ENCODE measurements at places on chromosomes 1 and 21.

DNA sequence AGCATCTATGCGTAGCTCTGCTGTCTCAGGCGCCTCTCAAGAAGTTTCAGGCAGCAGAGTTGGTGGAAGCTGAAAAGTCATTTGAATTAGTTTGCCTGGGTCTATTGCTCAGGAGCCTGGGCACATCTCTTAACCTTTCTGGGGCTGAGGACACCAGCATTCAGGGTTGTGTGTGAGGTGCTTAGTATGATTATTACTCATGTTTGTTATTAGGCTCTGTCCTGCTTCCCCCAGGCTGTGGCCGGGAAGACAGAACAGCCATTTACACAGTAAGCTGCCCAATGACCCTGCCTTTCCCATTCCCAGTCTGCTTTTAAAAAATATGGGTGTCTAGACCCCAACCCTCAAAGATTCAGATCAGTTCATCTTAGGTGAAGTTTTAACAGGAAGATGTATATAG lies 53.9 kb upstream of the CACNA1E start:
- no peak for DNase-seq

GRCh38 chr1:67973051-67973450 lies 77.4 kb downstream of the DIRAS3 start:
- DNase-seq = no peak

- peak; percentile 77 for DNase-seq
Measured at GRCh38 chr1:160567858-160568682, 11.2 kb downstream of the CD84 start.

GRCh38 chr1:36115931-36116330 lies 9.1 kb downstream of the COL8A2 start:
- DNase-seq = no peak

- DNase-seq = no peak
Measured at GRCh38 chr1:212490276-212490675, 57.6 kb downstream of the NENF start.

DNA sequence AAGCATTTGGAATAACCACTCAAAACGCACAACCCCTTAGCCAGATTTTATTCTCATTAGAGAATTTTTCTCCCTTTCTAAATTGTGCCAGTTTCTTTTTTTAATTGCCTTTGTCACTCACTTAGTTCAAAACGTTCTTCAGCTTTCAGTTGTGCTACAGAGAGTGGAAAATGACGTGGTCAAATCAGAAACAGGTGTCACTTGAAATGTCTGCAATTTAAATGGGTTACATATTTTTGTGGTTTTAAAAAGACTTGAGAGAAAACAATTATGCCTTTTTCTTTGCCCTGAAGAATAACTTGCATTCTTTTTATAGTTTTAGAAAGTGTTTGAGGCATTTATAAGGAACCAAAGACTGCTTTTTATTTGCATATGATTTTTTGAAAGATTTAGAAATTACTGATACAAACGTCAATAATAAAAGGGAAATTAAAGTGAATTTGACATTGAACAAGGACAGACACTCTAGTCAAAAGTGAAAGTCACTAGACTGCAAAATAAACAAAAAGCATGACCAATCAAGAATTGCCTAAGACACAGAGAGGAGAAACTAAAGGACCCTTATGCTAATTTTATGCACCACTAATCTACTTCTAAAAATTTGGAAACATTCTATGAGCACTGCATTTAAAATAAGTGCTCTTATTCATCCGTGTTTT lies 191.0 kb downstream of the TPR start:
- DNase-seq = no peak

DNA sequence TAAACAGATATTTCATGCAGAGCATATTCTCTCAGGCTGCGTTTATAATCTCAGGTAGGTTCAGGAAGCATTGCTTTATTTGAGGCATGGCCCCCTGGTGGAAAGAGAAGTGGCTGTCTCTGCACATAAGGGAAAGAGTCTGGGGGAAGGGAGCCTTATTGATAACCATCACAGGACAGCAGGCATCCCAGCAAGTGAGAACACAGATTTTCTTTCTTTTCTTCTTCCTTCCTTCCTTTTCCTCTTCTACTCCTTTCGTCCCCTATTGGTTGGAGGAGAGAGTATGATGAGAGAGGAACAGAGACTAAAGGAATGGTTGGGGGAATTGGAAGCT lies 21.9 kb downstream of the TSNAX start:
- peak; percentile 33 for DNase-seq

DNA sequence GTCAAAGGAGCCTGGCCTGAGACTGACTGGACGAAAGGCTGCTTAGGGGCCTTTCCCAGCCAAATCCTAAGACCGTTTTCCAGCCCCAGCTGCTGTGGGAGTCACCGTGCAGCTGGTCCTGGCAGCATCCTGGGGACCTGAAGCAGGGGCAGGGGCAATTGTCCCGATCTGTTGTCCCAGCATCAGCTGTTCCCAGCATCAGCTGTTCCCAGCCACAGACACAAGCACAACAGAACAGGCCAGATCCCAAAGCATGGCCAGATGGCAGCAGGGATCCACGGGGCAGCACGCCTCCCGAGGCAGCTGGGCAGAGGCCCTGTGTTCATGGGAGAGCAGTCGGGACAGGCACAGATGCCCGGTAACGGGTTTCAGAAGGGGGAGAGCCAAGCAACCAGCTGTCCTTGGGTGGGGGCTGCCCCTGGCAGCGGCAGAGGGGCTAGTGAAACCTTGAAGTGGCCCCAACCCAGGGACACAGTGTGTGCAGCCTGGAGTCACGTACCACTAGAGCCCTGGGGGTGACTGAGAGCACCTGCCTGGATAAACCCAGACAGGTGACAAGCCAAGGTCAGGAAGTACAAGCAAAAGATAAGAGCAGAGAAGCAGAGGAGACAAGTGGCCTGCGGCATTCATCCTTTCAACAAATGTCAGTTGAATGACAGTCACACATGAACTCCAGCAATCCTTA lies 13.3 kb downstream of the CELA2B start:
- DNase-seq = no peak

DNA sequence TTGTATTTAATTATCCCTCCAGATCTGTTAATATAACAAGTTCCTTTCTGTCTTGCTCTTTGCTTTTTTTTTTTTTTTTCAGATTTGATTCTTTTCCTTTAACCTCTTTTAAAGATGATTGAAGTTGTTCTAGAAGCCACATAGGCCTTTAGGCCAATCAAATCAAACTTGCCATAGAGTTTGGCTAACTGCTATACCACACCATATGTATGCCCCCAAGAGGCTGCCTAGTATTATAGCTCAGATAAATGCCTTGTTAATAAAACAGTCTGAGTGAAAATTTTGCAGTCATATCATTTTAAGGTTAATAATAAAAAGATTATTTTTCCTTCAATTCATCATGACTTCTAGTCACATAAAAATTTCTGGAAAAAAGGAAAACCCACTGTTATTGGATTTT lies 696.0 kb upstream of the CHRM3 start:
- DNase-seq = no peak

DNA sequence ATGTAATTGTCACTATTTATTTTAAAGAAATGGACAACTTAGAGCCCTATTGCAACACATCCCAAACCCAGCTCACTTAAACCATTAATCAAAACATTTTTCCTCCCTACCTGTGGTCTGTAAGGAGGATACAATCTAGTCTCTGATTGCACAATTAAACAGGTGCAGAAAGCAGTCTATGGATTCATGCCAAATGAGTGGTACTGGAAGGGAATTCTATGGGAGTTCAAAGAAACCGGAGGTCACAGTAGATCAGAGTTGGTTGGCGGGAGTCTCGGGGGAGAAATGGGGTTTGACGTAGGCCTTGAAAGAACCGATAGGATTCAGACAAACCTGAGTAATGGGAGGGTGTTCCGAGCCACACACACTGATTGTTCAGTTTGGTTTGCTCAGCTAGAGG lies 314.9 kb downstream of the KIF26B start:
- DNase-seq = no peak

DNA sequence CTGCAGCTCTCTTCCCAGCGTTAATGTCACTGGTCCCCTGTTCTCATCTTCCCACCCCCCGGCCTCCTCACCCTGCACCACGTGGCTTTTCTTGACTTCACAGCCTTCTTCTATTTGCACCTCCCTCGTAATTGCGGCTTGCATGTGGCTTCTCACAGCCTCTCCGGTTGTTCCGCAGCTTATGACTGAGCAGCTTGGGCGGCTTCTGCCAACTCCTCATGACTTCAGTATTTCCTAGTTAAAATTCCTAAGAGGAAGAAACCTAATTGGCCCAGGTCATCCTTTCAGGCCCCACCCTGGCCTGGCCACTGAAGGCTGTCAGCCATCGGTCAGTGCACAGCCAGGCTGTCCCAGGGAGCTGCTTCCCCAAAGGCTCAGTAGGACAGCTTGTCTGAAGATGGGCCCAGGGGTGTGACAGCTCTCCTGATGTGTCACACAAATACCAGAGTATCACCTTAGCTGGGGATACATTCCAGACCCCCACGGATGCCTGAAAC lies 8.6 kb upstream of the RERE start:
- no peak for DNase-seq

DNA sequence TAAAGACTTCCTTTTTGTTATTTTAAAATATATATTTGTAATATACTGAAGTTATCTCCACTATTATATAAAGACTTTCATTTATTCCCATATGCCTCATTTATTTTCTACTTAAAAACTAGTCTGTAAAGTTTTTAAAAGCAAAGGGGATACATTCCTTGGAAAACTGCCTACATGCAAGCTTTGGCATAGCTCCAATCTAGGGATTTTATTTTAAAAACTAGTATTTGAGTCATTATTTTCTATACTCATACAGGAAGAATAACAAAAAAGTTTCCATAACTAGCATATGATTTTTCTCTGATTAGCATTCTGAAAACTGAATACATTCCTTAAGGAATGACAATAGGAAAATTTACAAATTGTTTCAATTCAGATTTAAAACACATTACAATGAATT lies 88.9 kb downstream of the COL24A1 start:
- no peak for DNase-seq

DNA sequence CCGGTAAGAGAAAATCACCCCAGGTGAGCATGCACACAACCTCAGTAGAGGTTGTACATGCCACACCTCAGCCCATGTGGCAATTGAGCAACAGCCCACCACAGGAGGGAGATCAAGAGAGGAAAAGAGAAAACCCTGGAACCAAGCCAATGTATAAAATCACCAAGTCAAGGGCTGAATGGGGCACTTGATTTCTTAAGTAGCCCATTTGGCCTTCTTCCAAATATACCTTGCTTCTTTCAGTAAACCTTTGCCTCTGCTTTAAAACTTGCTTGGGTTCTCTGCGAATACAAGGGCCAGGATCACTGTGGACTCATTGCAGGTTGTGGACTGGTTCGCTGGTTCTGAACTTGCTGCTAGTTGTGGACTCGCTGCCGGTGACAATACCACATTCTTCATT lies 1814.0 kb downstream of the PLA2G4A start:
- no peak for DNase-seq

- peak; percentile 78 for DNase-seq
Measured at GRCh38 chr1:66725885-66726665, 26.2 kb upstream of the DYNLT5 start.

GRCh38 chr1:200042552-200043335 lies 15.2 kb downstream of the NR5A2 start:
- DNase-seq = no peak

GRCh38 chr1:93995837-93996536 lies 86.8 kb upstream of the GCLM start:
- no peak for DNase-seq

DNA sequence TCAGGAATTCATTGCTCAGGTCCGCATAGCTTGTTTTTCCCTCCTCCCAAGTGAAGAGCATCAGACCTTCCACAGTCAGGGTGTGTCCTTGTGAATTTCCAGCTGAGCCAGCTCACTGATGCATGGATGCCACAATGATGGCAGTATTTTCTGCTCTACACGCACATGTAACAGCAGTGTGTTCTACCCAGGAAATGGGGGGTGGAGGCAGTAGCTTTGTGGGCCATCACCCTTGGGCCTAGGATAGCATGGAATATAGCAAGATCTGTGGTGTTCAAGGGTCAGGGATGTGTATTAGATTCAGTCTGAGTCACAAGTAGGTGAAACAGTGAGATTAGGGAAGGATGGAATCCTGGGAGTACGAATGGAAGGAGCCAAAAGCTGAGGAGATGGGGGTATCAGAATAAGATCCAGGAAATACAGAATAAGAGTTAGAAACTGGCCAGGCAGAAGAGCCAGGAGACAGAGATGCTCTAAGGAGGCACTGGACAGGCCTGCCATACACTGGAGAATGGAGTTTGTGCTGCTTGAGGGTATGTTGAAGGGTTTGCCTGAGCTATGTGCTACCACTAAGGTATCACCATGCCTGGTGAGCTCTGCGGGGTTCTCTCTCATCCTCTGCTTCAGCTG lies 90.6 kb upstream of the CNIH3 start:
- no peak for DNase-seq

GRCh38 chr1:74953622-74954021 lies 180.6 kb upstream of the LHX8 start:
- no peak for DNase-seq

- peak; percentile 22 for DNase-seq
Measured at GRCh38 chr1:43530483-43531106, at the start of gene PTPRF. Gene PTPRF, plus strand, starts transcription at chr1:43530883. Its CDS starts 14,193 bp downstream, at chr1:43545076.

- DNase-seq = no peak
Measured at GRCh38 chr1:33792651-33793050, 71.2 kb upstream of the HMGB4 start.

- no peak for DNase-seq
Measured at GRCh38 chr1:154758346-154758745, 111.7 kb downstream of the KCNN3 start.

GRCh38 chr1:9615316-9616063 lies 26.8 kb downstream of the TMEM201 start:
- DNase-seq = peak; percentile 70

DNA sequence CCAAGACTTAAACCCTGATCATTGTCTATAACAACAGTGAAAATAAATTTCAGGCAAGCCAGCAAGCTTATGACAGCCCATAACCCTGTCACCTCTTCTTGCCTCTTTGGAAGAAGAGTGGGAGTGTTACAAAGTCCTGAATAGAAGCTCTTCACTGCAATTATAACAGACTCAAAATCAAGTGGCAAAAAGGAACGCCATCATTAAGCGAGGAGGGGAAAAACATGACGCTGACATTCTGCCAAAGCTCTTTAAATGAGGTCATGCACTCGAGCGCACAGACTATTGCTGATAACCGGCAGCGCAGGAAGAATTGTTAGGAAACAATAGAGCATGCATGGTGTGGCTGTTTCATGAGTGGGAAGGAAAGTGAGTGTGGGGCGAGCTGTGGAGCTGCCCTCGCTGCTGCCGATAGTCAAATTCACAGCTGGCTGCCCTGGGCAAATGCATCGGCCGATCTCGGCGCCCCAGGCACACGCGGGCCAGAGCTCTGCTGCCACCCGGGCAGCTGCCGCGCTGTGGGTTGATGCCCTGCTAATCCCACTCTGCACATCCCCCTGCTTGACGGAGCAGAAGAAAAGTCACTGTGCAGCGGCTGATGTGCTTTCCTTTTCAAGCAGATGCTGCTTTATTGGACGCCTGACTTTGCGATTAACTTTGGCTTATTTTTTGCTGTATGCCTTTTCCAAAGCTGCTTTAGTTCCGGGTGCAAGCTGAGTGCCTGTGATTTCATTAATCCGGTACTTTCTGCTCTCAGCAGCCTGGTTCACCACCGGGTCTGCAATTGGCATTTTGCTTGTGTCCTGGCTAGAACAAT lies 102.4 kb upstream of the ST6GALNAC5 start:
- DNase-seq = no peak

- DNase-seq = no peak
Measured at GRCh38 chr21:38208118-38208517, 48.7 kb upstream of the KCNJ15 start.

- no peak for DNase-seq
Measured at GRCh38 chr21:46457801-46458314, 833 bp upstream of the DIP2A start.

Data from activated naive CD4-positive, alpha-beta T cell treated with anti-CD3 and anti-CD28 coated beads for 36 hours (primary cell).